LoVo (cell line): ENCODE measurements at places on chromosomes 5 and 9.

DNA sequence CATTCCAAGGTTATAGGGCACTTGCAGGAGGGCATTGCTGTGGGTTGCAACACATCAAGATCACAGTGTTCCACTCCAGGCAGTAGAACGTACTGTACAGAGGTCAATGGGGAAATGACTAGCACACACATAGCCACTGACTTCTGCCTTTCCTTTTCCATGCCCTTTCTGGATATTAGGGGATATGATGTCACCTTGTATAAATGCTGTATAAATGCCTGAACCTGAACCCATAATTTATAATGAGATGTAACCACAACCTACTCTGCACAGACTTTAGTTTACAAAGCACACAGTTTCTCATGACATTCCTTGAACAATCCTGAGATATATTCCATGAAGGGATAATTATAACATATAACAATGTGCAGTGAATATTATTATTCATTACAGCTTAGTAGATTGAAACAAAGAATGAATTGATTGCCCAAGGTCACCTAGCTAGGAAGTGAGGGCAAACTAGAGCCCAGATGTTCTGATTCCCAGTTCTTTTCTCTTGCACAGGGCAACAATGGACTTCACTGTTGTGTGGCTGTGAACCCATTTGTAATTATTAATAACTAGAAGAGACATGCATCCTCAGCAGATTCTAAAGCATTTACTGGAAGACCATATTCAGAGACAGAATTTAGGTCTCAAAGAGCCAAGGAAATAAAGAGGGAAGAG is 5.6 kb upstream of the ABLIM3 start:
- DNase-seq = no peak

DNA sequence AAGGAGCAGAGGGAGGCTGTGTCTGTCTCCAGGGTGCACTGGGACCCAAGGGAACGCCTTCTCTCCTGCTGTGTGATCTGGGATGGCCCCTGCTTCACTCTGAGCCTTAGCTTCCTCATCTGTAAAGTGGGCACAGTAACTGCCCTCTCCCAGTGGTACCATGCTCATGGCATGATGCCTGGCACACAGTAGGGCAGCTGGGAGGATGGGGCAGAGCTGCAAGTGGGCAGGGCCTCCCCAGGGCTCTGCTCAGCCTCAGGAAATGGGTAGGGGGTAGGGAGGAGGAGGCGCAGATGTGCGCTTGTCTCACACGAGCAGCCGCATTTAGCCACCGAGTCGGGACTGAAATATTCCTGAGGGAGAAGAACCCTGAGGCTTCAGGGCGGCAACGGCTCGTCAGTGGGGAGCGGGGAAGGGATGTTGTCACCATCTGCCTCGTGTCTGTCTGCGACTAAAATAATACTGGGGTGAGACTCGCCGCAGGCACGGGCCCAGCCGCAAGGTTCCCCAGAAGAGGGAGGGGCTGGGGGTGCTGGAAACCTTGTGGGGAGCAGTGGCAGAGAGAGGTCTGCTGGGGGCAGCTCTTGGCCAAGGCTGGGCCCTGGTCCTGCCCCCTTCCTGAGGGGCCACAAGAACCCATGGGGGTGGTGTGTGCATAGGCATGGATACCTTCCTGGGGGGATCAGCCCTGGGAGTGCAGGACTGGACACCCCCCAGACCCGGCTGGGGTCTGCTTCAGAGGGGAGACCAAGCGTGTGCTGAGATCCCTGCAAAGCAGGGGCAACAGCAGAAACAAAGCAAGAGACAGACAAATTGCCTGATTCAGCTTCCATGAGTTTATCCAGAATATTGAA is 55.2 kb upstream of the PSD2 start:
- DNase-seq = no peak

- no peak for DNase-seq
Measured at GRCh38 chr5:79560771-79561524, 47.0 kb upstream of the HOMER1 start.

DNA sequence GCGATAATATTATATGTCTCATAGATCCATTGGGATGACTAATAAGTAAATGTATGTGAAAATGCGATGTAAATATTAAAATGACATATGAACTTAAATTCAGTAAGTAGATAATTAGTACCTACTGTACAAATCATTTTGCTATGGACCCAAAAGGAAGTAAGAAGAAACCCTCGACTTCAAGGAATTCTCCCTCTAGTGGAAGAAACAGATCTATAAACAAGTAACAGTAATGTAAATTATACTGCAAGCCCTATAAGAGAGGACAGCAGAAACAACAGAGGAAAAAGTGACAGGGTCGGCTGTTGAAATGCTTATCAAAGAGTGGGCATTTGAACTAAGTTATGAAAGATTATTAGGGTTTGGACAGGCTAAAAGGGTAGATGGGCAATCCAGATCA is 320.3 kb downstream of the DMAC1 start:
- no peak for DNase-seq

DNA sequence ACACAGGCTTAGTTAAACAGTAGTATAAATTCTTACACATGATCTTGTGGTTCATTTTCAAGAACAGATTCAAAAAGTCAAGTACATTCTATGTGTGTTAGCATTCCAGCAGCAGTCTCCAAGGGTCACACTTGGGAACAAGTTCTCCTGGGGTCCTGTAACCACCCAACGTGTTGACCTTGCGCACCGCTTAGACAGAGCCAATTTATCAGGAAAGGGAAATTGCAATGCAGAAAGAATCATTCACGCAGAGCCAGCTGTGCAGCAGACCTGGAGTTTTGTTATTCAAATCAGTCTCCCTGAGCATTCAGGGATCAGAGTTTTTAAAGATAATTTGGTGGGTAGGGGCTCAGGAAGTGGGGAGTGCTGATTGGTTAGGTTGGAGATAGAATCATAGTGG is 8.5 kb upstream of the RXFP3 start:
- no peak for DNase-seq

- DNase-seq = no peak
Measured at GRCh38 chr5:79963261-79964061, 27.6 kb downstream of the MTX3 start.

DNA sequence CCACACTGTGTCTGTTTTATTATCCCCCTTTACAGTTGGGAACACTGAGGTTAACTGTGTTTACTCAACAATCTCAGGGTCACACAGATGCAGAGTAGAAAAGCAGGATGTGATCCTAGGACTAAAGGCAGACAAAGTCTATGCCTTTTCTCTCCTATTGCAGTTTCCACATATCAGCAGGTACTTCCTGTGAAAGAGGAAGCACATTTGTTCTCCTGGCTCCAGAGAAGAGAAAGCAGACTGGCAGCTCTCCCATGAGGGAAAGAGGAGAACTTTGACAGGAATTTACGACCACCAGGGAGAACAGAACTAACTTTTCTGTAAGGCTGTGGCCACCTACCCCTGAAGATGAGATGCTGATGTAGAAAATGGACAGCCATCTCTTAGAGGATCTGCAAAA is 84.2 kb upstream of the TNC start:
- no peak for DNase-seq

DNA sequence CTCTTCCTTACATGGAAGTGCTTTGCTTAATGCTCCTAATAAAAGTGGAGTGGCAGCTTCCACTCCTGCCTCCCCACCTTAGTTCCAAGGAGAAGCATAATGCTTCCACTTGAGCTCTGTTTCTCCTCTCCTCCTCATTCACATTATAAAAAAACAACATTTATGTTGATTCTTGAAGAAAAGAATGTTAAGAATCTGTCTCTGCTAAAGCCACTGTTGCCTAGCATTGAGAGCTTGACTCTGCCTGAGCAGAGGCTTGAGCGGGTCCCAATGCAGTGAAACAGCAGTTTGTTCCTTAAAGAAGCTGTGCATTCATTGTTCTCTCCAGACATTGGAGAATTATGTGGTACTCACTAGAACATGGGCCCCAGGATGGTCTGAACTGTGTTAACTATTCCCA is 101.5 kb upstream of the GHR start:
- no peak for DNase-seq

GRCh38 chr5:17172791-17173190 is 44.6 kb upstream of the BASP1 start:
- DNase-seq = no peak

- no peak for DNase-seq
Measured at GRCh38 chr5:119129770-119130169, 58.9 kb downstream of the DMXL1 start.

- no peak for DNase-seq
Measured at GRCh38 chr5:57676222-57677098, 193.8 kb upstream of the ACTBL2 start.

GRCh38 chr5:172478256-172478655 is 23.9 kb upstream of the SH3PXD2B start:
- no peak for DNase-seq

- no peak for DNase-seq
Measured at GRCh38 chr5:58517198-58517597, 26.0 kb downstream of the GAPT start.

DNA sequence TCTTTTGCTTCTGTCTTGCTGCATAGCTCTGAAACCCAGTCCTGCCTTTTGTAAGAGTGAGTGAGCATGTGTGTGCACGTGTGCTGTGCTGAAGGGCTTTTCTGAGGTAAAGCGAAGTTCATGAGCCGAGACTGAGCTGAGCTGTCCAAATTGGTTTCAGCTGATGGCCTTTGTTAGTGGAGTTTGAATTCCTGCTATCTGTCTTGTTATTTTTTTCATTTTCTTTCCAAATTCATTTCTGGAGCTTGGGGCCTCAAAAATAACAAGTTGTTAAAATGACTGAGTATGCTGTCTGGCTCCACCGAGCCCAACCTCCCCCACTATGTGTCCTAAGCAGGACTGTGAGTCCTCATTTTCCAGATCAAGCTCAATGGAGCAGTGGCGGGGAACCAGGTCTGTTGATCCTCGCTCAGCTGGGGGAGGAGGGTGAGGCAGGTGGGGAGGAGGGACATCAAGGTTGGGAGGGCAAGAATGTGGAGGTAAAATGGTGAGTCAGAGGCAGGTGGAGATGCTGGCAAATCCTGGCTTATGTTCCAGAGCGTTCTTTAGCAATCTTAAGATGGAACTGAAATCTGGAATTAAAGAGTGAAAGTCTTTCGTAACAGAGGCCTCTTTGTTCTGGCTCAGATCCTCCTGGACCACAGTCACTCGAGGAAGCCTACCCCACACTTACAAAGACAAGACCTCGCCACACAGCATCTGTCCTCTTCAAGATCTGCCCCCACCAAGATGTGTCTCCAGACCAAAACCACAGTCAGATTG is 63.9 kb downstream of the SREK1 start:
- peak; percentile 34 for DNase-seq

GRCh38 chr9:89845321-89845720 is 240.5 kb downstream of the GADD45G start:
- DNase-seq = no peak

DNA sequence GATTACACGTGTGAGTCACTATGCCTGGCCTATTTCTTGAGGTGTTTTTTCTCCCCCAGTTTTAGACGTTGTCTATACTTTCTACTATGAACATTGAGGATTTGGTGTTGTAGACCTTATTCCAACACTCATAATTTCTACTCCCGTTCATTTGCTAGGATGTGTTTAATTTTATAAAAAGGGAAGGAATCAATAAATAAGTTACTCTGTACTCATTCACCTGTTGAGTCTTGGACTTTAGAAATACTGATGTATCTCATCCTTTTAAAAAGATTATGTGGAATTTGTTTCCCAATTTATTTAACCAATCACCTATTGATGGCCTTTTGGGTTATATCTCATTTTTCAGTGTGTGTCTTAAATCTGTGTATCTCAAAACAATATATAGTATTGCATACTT is 3.2 kb downstream of the CDK7 start:
- no peak for DNase-seq

DNA sequence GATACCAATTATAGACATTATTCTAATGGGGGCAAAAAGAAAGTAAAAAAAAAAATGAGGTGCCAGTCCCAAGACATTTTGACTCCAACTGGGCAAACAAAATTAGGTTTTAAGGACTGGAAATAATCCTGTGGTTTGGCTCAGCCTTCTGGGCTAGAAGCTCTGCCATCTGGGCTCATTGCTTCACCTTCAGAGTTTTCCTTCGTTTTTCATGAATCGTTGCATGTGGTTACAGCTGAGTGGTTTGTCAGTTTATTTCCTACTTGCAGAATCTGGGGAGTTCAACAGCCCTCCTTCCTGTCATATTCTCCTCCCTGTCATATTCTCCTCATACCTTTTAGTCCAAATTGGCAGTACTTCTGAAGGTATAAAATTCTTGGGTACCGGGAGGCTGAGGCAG is 12.0 kb downstream of the UGT3A2 start:
- DNase-seq = no peak

GRCh38 chr5:81726297-81726696 is 24.6 kb downstream of the SSBP2 start:
- DNase-seq = no peak

- no peak for DNase-seq
Measured at GRCh38 chr9:100640447-100641050, 62.7 kb downstream of the CAVIN4 start.
